Amygdala (tissue), 56 donors: ENCODE measurements at places on chromosomes 7 and 10.

- no peak for DNase-seq
These were observed 397.6 kb downstream of the MDFIC start for GRCh38 chr7:115319541-115319940.

GRCh38 chr10:119903946-119904666 lies 11.6 kb downstream of the SEC23IP start:
- DNase-seq = no peak

DNA sequence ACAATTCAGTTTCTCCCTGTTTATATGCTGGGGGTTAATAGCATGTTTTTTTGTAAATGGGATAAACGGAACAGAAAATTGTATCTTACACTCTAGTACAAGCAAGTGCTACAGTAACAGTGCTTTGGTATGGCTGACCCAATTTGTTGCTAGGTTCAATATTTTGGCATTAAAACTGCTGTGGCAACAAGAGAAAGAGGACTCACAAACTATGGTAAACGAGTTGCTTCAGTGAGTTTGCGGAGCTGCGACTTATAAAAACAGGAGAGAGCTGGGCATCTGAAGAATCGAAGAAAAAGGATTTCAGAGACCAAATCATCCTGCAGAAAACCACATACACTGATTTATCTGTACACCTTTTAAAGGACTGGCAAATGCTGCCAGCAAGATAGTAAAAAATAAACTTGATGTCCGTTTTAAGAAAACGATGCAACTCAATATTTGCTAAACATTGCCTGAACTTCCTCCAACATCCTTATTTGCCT lies 2.2 kb downstream of the GLUD1 start:
- no peak for DNase-seq

- DNase-seq = no peak
These were observed 153.0 kb downstream of the WNT2 start for GRCh38 chr7:117169907-117170306.

DNA sequence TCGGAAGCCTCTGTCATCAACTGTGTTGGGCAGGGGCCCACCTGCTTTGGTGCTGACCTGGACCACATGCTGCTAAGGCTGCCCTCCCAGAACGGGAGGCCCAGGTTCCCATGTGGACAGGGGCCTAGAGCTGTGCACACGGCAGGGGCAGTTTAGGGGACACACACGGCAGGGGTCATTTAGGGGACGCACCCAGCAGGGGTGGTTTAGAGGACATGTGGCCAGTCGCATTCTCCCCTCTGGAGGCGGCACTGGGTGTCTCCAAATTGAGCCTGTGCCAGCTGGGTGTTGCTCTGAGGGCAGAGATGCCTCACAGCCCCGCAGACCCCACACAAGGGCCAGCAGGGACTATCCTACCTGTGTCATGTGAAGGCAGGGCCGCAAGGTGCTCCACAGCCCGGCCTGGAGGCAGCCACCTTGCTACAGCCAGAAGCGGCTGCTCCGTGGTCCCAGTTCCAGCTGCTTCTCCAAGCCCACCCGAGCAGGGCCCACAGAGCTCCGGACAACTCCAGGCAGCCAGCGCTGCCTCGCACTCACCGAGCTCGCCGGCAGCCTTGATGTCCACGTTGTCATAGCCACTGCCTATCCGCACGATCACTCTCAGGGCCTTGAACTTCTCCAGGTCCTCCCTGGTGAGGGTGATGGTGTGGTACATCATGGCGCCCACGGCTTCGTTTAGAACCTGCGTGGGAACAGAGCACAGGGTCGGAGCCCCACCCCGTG lies 60.7 kb downstream of the ZRANB1 start:
- DNase-seq = no peak

- no peak for DNase-seq
These were observed 111.3 kb downstream of the MKLN1 start for GRCh38 chr7:131438969-131439368.

GRCh38 chr7:101854084-101854865 lies 36.8 kb downstream of the CUX1 start:
- DNase-seq = no peak

- DNase-seq = no peak
These were observed 352.0 kb downstream of the PCLO start for GRCh38 chr7:82810558-82811259.

- no peak for DNase-seq
These were observed 69.7 kb upstream of the LRRC18 start for GRCh38 chr10:49009199-49009979.

DNA sequence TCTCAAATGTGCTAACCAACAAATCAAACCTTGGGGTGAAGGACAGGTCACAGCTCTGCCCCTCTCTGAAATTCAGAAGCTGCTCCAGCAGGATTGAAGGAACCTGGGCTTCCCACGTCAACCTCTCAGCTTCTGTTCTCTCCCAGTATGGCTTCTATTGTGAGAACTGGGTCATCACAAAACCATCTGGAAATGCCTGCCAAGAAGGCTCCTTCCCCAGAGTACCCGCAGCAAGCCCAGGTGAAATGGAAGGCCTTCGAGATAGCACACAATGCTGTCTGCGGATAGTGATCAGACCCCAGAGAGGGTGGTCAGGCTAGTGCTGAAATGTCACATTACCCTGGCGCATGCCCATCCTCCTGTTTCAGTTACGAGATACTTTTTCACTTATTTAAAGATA lies 16.4 kb upstream of the PROSER2 start:
- DNase-seq = no peak

- DNase-seq = peak; percentile 29
These were observed 69.7 kb upstream of the STK17A start for GRCh38 chr7:43513251-43513650.

- peak; percentile 51 for DNase-seq
These were observed 41.2 kb downstream of the TACR2 start for GRCh38 chr10:69375307-69376151.

- DNase-seq = no peak
These were observed 15.3 kb downstream of the SFRP4 start for GRCh38 chr7:37901236-37901827.

DNA sequence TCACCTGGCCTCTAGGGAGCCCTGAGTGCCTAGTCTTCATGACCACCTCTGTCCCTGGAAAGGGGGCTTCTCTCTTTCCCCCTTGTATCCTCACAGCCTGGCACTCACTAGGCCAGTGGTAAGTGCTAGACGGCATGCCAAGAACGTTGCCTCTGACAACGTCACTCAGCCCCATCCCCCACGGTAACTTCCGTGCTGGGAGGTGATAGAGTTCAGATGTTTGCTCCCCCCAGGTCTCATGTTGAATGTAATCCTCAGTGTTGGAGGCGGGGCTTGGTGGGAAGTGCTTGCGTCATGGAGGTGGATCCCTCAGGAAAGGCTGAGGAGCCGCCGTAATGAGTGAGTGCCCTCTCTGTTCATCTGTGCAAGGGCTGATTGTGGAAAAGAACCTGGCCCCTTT lies 343.3 kb upstream of the MKI67 start:
- no peak for DNase-seq

GRCh38 chr10:49539320-49539885 lies 482 bp upstream of the ERCC6 start:
- DNase-seq = no peak

GRCh38 chr10:99297033-99297432 lies 32.1 kb upstream of the CNNM1 start:
- no peak for DNase-seq

DNA sequence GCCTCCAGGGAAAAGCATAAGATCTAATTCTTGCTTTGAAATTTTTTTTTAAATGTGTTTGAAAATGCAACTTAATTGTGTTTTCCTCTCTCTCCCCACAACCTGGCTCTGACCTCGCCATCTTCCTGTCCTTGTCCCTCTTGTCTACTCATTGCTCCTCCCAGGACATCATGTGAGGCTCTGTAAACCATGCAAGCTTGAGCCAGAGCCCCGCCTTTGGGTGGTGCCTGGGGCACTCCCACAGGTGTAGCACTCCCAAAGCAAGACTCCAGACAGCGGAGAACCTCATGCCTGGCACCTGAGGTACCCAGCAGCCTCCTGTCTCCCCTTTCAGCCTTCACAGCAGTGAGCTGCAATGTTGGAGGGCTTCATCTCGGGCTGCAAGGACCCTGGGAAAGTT lies 9.8 kb upstream of the CDHR1 start:
- no peak for DNase-seq

DNA sequence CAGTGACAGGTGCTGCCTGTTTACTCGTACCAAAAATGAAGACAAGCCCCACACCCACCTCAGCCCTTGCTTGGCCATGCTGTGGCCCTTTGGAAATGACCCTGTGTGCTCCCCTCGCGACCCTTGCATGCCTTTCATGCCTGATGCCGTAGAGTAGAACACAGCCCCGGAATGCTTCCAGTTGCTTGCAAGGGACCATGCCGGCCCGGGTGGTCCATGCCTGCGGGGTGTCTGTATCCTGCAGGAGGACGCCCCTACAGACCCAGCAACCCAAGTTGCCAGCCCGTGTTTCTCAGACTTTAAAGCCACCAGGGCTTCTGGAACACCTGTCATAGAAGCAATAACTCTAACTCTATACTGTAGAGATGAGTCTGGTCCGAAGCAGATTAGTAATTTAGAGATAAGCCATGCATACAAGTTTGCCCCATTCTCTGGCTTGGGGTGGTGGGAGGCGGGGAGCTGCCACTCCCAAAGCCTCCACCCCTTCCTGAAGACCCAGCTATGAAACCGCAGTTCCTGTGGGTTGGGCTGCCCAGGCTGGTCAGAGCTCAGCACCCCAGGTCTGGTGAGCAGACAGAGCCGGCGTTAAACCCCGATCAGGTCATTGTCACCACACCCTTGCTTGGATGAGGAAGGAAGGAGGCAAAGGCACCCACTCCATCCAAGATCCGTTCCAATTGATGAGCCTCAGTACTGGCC lies 143.5 kb downstream of the ADCY1 start:
- no peak for DNase-seq

DNA sequence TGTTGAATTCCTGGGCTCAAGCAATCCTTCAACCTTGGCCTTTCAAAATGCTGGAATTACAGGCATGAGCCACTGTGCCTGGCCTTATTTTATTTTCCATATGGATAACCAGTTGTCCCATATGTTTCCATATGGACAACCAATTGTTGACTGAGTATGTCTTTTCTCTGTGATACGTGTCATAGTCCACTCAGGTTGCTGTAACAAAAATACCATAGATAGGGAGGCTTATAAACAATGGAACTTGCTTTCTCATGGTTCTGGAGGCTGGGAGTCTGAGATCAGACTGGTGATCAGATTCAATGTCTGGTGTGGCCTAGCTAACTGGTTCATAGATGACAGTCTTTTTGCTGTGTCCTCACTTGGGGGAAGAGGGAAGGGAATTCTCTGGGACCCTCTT lies 19.4 kb downstream of the AHCYL2 start:
- DNase-seq = no peak

DNA sequence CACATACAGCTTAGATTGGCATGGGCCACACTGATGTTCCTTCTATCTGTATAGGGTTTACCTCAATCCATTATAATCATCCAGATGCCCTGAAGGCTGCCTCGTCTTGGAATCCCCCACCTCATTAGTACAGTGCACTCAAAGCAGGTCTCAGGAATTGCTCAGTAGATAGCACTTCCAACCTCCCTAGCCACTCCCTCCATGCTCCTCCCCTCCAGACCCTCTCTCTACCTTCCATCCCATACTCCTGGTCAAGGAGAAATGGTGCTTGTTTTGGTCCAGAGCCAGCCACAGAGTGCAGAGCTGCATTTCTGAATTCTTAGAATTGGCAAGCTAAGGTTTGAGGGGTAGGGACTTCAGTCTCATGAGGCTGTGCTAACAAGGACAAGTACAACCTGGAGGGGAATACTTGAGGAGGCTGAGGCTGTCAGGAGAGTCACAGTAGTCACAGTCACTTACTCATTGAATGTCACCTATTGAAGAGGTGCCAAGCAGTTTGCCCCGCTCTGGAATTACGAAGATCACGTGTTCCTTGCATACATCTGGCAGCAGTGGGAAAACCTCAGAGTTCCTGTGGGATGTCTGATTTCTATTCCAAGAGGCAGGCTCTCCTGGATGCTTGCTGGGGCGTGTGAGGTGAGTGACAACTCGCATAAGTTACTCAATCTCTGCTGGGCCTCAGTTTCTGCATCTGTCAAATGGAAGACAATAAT lies 60.7 kb upstream of the ZNF746 start:
- no peak for DNase-seq

DNA sequence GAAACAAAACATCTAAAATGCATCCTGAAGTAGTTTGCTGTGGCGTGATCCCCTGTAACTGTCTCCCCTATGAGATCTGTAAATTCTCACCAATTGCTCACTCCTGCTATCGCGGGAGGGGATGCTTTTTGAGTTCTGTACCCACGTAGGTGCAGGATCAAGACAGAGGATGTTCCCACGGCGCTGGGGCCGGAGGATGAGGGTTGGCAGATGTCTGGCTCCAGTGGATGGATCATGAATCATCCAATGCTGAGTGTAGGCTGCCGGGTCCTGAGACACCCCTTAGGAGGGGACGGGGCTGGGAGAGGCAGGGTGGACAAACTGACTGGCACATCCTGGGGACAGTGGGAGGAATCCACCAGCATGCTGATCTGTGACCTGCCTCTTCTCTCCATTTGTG lies 224.4 kb downstream of the USP6NL start:
- DNase-seq = no peak

DNA sequence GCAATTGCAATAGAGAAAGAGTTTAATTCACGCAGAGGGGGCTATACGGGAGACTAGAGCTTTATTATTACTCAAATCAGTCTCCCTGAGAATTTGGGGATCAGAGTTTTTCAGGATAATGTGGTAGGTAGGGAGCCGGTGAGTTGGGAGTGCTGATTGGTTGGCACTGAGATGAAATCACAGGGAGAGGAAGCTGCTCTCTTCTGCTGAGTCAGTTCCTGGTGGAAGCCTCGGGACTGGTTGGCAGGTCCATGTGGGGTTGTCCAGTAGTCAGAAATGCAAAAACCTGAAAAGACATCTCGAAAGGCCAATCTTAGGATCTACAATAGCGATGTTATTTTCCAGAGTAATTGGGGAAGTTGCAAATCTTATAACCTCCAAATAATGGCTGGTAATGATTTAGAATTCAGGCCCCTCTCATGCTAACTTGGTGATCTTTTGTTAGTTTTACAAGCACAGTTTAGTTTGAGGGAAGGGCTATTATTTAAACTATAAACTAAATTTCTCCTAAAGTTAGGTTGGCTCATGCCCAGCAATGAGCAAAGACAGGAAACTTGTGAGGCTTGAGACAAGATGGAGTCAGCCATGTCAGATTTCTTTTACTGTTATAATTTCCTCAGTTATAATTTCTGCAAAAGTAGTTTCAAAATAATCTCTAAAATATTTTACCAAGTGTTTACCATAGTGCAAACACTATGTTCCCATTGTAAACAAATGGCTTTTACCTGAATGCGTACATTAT lies 39.4 kb upstream of the SLC25A13 start:
- no peak for DNase-seq

DNA sequence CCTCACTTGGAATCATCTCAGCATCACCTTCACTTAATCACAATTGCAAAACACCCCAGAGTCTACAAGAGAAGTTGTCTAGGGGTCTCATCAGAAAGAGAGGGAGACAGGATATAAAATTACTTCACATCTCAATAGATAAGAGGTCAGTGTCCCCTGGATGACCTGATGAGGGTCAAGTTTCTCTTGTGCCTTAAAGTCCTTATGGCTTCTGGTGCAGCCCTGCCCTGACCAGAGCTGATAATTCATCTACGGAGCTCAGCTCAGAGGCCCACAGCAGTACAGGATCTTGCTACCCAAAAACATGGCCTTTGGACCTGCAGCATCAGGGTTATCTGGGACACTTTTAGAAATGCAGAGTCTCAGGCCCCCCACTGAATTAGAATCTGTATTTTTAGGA lies 111.1 kb upstream of the GLI3 start:
- no peak for DNase-seq
